ENCODE measurements at places on chromosomes 1 and 21.
A peak's percentile ranks its signal among the peaks of the same experiment; 100 is the strongest.

DNA sequence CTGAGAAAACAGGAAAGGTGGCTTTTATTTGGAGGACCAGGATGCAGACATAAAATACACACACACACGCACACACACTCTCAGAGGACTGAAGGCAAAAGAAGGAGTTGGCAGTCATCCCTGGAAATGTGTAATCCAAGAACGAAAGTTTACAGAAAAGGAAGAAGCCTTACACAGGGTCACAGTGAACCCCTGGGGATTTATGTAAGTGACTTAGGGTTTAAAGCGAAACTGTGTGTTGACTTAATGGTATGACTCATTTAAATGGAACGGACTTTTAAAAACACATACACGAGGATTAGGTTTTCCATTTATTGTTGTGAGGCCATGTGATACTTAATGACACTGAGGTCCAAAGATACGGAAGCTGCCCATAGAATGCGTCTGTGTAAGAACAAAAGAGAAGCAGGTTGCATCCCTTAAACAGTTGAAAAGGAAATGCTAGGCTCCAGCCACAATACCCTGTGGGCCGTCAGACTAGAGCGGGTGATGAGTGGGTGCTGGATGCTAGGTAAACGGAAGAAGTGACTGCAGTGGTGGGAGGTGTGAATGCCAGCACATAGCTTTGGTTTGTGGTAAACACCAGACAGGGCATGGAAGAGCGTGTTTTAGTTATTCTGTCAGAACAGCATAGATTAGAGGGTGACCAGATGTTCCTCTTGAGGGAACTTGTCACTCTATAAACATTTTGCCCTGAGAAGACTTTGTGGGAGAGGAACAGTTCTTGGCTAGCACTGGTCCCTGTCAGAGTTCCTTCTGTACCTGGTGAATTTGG lies 21.6 kb upstream of the BCL10 start:
- DNase-seq = peak; percentile 63

DNA sequence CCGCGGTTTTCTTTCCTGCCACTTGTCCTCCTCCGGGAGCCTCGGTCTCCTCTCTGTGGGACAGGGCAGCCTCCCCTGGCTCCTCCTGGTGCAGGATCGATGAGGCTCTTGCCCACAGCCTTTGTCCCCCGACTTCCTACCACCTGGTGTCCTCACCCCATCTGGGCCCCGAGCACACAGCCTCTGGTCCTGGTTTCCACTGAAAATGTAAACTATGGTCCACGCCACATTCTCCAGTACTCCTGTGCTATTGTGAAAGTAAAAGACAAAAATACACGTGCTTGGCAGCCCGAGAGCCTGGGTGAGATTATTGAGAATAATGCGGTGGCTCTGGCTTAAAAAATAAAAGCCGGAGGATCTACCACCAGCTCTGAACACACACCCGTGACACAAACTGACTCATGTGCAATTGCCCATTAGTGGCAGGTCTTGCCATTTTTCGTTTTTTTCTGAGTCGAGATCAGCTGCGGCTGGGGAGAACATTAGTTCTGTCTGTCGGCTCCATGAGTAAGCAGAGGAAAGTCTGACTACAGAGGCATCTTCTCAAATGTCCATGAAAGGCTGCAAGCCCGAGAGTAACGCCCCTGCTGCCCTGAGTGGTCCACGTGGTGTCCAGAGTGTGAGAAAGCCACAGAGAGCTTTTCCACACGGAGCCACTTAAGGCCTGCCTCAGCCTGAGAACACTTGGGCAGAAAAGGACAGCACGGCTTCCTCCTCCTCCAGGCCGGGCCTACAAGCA lies 5.7 kb upstream of the COL6A2 start:
- no peak for DNase-seq

DNA sequence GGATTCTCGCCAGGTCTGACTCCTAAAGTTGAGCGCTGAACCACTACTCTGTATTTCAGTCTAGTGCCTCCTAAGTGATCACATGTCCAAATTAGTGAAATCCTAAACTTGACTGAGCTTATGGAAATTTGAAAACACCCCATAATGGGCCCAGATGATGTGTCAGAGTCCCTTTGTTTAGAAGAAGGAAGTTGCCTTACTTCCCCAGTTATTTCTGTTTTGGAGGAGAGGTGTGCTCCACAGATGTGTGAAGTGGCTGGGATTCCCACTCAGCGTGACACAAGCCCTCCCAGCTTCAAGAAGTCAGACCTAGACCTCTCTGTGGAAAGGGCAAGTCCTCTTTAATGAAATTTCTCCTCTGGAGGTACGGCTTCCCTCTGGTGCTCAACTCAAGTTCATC lies 188.8 kb downstream of the TTLL7 start:
- DNase-seq = no peak

DNA sequence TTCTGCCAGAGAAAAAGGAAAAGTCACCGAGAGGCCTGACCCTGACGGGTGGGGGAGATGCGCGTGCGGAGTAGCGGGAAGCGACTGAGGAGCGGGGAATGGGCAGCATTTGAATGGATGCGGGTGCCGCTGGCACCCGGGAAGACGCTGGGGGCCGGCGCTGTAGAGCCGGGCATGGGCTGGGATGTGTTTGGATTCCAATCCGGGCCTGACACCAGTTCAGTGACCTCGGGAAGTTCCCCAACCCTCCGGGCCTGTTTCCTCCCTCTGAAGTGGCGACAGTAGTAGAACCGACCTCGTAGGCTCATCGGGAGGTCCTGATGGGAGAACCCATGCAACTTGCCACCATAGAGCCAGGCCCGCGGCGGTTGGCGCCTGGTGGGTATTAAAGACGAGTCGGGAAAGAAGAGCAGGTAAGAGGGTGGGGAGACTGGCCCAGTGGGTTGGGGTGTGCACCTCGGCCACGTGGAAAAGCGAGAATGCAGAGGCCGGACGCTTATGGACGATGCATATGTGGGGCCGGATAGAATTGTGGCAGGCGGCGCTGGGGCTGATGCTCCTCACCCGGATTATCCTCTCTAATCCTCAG lies 642 bp upstream of the SLC16A1 start:
- DNase-seq = peak; percentile 41

DNA sequence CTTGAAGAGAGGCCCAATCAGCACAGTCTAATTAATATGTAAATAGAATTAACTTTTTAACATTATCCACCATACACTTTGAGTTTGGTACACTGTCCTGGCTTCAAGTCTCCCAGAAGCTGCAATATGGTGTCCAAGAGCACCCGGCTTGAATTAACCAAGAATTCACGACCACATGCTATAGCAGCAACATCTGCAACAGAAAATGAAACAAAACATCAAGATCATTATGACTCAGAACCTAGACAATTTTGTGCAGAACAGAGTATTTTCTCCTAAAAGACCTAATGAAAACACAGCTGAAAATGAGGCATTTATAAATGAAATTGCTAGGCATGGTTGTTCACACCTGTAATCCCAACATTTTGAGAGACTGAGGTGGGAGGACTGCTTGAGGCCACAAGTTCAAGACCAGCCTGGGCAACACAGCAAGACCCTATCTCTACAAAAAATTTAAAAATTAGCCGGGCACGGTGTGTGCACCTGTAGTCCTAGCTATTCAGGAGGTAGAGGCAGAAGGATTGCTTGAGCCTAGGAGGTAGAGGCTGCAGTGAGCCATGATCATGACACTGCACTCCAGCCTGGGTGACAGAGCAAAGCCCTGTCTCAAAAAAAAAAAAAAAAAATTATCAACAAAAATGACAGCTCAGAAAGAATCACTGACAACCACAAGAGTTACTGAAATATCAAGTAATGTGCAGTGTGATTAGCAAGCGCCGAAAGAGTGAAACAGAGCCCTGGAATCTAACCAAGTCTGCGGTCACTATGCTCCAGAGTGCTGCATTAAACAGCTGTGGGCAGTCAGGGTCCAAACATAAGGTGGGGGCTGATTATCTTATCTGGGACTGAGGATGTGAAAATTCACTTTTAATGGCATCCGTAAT lies 45.3 kb downstream of the HSF2BP start:
- DNase-seq = no peak
